ENCODE measurements at places on chromosomes 2 and 18.
A peak's percentile ranks its signal among the peaks of the same experiment; 100 is the strongest.

DNA sequence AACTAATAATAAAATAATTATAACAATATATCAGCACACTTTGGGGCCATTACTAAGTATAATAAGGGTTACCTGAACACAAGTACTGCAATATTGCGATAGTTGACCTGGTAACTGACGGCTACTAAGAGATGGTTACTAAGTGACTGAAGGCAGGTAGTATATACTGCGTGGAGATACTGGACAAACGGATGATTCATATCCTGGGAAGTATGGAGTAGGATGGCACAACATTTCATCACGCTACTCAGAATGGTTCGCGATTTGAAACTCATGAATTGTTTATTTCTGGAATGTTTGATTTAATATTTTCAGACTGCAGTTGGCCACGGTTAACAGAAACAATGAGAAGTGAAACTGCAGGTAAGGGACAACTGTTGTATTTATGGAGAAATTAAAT, 39.5 kb upstream of the FLACC1 start:
- no peak for DNase-seq

GRCh38 chr18:58135701-58136331, 91.8 kb downstream of the NEDD4L start:
- peak; percentile 65 for DNase-seq

DNA sequence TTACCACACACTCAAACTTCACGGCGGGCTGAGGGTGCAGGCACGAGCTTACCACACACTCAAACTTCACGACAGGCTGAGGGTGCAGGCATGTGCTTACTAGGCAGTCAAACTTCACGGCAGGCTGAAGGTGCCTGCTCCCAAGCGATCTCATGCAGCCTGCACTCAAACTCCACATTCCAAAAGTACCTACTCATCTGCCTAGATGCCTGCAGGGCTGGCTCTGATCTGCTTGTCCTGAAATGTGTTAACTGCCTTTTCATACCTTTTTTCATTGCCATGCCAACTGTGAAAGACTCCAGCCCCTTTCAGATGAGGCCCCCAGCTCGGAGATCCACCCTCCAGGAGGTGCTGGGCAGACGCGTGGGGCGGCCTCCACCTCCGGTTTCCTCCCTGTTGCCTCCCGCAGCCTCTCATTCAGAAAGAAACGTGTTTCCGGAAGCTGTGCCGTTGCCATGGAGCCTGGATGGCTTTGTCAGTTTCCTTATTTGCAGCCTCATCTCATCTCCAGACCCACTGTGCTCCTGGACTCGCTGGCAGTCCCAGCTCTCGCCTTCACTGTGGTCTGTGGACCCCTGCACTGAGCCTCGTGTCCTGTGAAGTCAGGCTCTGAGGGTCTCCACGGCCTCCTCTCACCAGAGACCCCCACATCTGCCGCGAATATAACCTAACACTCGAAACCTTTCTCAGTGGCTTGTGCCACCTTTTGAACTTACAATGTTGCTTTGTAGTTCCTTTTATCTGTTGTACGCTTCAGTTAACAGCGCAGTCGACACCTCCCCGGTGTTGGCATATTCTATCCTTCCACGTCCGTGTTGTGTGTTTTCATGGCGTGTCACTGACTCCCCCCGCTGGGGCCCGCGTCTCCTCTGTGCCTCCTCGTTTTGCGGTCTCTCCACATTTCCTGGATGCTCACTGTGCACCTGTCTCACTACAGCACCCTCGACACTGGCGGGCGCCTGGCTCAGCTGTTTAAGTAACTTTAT, 106.1 kb upstream of the ALKAL2 start:
- DNase-seq, result peak; percentile 17

DNA sequence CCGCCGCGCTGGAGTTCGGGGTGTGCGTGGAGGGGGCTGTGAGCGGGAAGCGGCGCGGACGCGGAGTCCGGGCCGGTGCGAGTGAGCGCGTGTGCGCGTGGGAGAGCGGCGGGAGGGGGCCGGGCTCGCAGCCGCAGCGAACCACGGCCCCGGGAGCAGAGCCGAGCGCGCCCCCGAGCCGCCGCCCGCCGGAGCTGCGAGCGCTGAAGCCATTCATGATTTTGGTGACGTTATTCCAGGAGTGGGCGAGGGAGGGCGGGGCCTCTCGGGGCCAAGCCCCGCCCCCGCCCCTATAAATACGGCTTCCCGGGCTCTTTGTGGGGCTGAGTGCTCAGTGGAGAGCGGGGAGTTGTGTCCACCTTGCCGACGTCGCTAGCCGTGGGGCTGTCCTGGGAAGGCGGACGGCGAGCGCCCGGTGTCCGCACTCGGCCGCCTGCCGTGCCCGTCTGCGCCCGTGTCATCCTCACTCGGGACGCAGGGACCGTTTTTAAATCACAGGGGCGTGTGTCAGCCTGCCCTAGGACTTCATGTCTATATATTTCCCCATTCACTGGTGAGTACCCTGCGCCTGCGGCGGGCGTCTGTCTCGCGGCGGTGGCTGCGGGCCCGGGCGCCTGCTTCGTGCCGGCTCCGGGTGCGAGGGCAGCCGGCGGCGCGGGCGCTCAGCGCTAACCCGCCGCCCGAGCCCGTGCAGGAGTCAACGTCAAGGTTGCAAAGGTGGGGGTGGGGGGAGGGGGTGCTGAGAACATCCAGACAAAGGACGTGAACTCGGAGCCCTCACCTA, at the start of gene LBH:
TSS of gene LBH (plus strand) at position 323 of the 784 bp plus-strand sequence. CDS start at position 528, 205 bp downstream.
- peak; percentile 2 for DNase-seq

GRCh38 chr2:161118722-161119121, 41.5 kb upstream of the TANK start:
- no peak for DNase-seq

Data from NCI-H2029 treated with DMSO at 0.1 percent for 48 hours (cell line).